ENCODE measurements at places on chromosomes 3 and 15.

DNA sequence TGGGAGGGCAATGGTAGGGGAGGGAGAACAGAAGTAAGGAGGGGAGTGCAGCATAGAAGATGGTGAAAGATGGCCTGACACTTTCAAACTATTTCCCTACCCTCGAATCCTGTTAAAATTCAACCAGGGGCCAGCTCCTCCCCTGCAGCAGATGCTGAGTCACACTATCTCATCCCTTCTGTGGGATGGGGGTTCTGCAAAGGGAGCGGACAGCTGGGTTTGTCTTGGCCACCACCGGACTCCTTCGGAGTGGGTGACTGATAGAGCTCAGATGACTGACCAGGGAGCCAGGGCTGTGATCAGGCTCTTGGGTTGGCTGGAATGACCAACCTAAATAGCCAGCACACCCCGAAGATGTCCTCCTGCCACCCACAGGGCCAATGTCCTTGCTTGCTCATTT, 33.6 kb upstream of the TMCC1 start:
- no peak for DNase-seq

- no peak for DNase-seq
Measured at GRCh38 chr3:149820183-149820582, 7.2 kb downstream of the RNF13 start.

DNA sequence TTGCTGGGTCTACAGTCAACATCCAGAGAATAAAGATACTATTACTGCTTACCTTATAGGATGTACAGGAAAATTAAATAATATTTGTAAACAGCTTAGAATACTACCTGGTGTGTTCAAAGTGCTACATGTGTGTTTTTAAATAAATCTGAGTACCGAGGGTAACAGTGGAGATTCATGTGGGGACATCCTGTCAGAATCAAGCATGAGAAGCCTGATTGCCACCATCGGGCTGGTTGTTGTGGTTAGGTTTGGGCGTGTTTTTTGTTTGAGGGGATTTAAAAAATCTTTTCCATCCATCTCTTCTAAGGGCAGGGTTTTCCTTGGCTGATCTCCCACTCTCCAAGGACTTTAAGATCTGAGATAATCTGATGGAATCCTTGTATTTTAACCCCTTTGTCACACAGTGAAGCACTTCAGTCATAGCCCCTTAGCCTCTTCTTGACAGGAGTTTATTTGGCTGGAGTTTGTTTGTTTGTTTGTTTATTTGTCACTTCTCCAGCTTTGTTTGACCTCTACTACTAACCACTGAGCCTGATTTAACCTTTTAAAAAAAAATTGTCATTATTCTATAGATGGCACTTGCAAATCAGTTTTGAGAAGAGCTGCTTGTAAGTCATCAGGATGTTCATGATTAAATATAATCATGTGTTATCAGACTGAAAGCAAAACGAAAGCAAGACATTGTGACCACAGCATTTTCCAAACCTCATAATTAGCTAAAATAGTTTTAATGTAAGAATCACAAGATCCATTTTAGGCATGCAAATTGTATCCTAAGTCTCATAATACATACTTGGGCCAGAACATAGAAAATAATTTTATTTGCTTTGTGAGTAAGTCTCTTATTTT, 72.8 kb upstream of the RARB start:
- DNase-seq: no peak

- DNase-seq: peak; percentile 64
Measured at GRCh38 chr3:190514413-190515153, 698 bp downstream of the IL1RAP start.

DNA sequence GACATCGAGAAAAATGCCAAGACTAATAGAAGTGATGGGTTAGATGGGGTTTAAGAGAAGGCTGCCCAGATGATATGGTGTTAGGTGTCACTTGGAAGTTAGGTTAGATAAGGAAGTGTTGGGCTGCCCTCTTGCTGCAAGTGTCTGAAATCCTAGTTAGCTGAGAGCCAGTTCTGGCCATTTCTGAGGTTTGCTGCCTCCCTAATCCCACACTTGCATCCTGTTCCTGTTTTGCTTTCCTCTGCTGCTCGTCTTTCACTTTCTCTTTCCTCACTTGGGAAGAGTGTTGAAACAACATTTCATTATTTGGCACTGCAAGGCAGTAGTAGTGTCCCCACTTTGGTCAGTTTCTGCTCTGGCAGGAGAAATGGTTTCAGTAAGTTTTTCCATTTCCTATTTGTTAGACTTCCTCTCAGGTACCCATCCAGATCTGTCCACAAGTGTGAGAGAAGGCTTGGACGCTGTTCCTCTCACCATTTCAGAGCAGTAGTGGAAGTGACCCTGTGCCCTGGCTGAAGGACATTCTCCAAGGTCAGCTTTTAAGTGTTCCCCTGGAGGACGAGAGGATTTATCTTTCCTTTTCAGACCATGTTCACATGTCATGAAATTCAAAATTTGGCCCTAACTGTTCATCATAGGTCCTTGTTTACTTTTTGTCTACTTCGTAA, 93.3 kb downstream of the ADAMTSL3 start:
- no peak for DNase-seq

DNA sequence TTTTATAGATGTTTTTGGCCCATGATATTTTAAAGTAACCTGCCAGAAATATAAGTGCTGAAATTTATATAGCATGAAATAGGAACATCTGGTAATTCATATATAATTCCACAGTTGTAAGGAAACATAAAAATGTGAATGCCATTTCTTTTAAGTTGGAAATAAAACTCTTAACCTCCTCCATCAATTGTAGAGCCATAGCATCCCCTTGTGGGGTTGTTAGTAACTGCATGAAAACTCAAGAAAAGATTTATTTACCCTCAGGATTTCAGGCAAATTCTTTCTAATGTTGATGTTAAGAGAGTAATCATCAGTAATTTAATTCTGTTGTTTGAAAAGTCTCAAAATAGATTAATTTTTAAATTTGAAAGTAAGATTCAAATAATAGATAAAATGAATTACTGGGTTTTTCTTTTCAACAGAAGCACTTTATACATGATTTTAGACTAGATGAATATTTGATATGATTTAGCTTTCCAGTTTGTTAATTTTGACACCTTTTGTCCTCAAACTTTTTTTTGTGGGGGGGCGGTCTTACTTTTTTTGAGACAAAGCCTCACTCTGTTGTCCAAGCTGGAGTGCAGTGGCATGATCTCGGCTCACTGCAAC, 74.7 kb downstream of the RASA2 start:
- no peak for DNase-seq

DNA sequence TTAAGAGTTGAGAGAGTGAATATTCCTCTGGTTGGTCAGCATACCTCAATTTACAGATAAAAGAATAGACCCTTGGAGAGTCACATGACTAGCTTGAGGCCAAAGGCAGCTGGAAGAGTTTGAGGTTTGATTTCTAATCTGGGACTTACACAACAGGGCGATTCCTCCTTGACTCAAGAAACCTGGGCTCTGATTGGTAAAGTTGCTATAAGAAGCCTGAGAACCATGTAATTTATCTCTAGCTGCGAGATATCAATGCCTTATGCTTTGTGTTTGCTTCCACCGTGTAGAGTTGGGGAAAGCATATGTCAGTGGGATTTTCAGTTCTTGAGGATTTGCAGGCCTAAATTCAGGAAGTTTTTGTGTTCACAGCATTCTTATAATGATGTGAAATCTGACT, 206.0 kb downstream of the KLHL25 start:
- no peak for DNase-seq

- no peak for DNase-seq
Measured at GRCh38 chr3:63130625-63131024, 147.5 kb upstream of the SYNPR start.

DNA sequence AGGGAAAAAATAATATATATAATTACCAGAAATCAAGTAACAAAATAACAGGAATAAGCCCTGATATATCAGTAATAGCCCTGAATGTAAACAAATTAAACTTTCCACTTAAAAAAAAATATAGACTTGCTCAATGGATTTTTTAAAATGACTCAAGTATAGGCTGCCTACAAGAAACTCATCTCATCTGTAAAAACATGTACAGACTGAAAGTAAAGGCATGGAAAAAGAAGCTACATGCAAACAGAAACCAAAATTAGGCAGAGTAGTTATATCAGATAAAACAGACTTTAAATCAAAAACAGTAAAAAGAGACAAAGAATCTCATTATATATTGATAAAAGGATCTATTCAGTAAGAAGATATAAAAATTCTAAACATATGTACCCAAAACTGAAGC, 82.4 kb upstream of the STT3B start:
- no peak for DNase-seq

DNA sequence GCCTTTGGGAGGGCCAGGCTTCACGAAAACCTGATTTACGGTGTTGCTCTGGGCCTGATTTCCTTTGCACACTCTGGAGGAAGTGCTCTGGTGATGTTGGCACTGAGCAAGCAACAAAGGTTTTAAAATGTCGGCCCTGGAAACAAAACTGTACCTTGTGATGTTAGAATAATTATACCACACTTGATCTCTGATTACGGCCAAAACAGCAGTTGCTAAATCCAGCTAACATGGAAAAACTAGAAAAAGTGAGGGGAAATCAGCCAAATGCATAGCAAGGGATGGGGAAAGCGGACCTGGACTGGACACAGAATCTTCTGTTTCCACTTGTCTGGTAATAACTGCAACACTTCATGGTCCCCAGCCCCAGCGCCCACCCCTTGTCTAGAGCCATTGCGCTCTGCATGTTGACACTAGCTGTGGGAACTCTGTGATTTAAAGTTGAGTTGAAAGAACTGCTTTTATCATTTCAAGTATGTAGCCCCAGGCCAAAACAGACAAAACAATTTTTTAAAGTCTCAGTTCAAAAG, 120.1 kb downstream of the VGLL4 start:
- no peak for DNase-seq

- no peak for DNase-seq
Measured at GRCh38 chr3:70988111-70988510, 595.4 kb downstream of the FOXP1 start.

DNA sequence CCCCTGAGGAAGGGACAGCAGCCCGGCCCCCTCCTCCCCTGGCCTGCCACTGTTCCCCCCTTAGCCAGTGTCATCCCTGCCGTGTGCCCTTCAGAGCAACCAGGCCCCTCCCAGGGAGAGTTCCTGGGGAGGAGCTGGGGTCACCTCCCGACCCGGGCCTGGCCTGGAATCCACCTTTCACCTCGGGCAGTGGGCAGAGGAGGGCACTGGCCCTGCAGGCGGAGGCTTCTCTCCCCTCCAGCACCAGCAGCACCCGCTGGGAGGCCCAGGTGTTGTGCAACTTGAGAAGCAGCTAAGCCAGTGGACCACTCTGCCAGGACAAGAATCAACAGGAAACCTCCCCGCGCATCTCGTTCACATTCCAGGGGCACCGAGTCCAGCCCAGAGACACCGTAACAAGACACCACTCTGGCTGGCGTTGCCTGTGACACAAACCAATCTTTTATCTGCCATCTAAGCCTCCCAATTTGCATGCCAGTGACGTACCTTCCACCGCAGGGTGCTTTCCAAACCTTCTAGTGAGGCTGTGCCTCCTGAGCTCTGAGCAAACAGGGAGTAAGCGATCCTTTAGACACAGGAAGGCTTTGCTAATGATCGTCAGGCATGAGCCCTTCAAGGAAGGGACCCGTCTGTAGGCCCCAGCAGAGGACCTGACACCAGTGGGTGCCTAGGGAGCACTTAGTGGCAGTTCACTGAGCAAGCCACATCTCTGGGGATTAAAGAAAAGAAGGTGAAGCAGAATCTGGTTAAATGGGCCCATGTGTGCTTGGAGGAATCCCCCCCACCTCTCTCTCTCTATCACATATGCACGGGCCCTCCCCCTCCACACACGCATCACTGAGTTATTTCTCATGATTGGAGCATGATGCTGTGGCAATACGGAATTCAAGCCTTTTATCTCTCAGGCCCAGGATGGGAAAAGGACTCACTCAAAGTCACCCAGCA, 98.9 kb upstream of the TLE3 start:
- DNase-seq: no peak

- no peak for DNase-seq
Measured at GRCh38 chr3:20105513-20106280, 65.5 kb downstream of the KAT2B start.

DNA sequence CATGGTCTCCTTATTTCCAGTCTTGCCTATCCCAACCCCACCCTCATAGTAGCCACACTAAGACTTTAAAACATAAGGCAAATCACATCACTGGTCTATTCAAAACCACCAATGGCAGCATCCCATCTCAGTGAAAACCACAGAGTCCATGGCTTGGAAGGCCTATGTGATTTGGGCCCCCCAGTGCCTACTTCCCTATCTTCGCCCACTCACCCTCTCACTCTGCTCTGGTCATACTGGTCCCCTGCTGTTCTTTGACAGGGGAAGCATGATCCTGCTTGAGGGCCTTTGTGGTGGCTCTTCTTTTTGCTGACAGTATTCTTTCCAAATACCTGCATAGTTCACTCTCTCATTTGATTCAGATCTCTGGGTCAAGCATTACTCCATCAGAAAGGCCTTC, 3.3 kb downstream of the GTF2A2 start:
- DNase-seq: no peak

- DNase-seq: no peak
Measured at GRCh38 chr3:178706411-178706810, 170.2 kb downstream of the KCNMB2 start.

DNA sequence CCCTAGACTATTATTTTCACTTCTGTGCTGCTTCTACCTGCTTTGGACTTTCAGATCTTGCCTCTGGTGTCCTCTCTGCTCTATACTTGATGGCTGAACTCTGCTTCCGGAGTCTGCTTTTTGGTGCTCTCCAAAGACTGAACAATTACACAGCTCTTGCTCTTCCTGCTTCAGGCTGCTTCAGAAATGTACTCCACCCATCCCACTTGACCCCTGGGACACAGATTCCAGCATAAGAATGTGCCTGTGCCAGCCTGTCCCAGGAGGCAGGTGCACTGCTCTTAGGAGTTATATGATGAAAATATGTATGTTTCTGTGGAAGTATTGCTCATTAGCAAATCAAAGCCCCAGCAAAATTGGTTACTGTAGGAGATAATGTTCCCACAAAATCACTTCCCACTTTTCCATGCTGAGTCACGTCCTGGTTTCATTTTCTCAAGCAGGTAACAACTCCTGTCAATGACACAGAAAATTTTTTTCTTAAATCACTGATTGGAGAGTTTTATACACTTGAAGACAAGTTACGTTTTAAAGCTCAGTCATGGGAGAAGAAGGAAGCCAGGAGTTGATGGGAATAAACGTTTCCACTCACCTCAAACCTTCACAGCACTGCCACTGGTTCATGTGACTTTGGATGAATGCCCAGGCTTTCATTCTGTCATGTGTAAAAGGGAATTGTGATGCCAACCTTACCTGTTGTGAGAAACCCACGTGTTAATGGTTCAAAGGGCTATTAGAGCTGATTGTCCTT, 239.4 kb upstream of the ZPLD1 start:
- no peak for DNase-seq

- no peak for DNase-seq
Measured at GRCh38 chr3:56869157-56869889, 67.6 kb upstream of the ARHGEF3 start.

GRCh38 chr15:85044894-85045293, 63.2 kb downstream of the PDE8A start:
- no peak for DNase-seq

GRCh38 chr15:89475661-89476060, 20.7 kb downstream of the RHCG start:
- DNase-seq: no peak
